ENCODE measurements at places on chromosomes 3 and 15.
A peak's percentile ranks its signal among the peaks of the same experiment; 100 is the strongest.

GRCh38 chr15:68045289-68046265, 8.5 kb upstream of the PIAS1 start:
- DNase-seq, result no peak

DNA sequence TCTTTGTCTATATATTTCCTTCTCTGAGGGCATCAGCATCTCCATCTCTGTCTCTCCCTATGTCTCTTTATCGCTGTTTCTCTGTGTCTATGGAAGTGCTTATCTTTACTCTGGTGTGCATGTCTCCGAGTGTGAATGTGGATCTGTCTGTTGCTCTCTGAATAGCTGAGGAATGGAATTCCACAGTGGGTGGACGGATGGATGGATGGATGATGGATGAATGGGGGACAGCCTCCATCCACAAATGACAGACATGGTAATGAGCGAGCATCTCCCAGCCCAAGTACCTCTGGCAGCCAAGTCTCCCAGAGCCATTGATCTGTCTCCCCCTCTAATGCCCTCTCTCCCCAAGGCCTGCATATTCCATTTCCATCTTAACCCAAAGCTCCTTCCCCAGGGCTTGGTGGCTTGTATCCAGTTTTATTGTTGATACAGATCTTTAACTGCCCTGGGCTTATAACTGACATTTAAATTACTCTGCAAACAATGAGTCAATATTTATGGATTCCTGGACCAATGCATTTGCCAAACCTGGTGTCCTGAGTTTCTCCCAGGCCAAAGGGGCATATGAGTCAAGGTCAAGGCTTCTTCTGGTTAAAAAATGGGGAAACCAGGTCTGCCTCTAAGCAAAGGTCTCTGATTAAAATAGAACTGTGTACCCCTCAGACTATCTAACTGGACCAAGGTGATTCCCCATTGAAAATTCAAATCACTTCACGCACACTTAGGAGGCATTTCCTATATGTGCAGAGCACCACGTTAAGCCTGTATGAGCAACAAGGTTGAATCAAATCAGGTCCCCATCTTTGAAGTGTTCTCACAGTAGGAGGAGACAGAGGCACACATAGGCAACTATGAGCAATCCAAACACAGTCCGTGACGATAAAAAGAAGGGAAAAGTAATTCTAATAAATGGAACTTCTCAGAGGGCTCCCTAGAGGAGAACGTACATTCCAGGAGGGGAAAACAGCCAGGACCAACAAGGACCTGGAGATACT, 109.9 kb downstream of the TLE3 start:
- DNase-seq, result no peak

- no peak for DNase-seq
Measured at GRCh38 chr3:1787094-1787493, 311.6 kb upstream of the CNTN4 start.

DNA sequence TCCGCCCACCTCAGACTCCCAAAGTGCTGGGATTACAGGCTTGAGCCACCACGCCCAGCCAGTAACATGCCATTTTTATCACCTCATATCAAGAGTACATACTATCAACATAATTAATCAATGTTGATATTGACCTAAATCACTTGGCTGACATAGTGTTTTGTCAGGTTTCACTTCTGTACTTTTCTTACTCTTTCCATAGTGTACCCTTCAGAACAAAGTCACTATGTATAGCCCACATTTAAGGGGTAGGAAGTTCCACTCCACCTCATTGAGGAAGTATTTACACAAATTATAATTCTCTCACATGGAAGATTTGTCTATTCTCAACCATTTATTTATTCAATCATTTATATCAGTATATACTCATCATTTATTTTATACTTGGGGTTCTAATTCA, 145.2 kb downstream of the STAG1 start:
- DNase-seq, result no peak

- peak; percentile 59 for DNase-seq
Measured at GRCh38 chr3:142501004-142501926, 53.4 kb upstream of the XRN1 start.

- DNase-seq, result peak; percentile 47
Measured at GRCh38 chr3:132268956-132269355, 48.3 kb upstream of the ACP3 start.

- DNase-seq, result peak; percentile 16
Measured at GRCh38 chr3:66256806-66257205, 36.0 kb downstream of the SLC25A26 start.

DNA sequence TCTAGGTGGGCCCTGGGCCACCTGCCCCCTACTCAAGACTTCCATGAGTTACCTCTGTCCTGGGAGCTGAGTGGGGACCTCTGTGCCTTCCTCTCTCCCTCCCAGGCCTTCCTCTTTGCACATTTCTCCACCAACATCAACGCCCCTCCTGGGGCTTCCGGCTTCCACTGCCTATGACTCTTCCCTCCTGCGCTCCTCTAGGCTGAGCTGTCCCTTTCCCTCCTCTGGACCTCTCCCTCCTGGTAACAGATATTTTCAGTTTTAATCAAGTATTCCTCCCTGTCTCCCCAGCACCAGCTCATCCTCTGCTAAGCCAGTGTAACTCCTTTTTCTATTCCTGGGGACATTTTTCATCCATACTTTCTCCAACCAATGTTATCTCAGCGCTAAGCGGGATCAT, 160.4 kb downstream of the RAB11A start:
- DNase-seq, result no peak

DNA sequence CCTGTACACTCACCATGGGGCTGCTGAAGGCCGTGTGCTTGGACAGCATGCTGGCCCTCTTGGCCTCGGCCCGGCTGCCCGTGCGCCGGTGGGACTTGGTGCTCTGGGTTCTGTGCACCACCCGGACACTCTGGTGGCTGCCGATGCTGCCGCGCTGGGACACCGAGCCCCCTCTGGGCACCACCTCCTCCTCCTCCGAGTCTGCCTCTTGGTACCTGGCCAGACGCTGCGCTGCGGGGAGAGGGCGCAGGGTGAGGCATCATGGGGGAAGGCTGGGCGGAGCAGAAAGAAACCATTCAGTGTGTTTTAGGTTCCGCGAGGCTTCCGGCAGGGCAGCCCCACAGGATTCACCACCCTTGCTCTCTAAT, 145.0 kb downstream of the ATP10A start:
- no peak for DNase-seq

GRCh38 chr15:54273928-54274327, 295.7 kb downstream of the UNC13C start:
- peak; percentile 0 for DNase-seq

- DNase-seq, result no peak
Measured at GRCh38 chr15:60568914-60569391, 90.0 kb upstream of the ICE2 start.

- DNase-seq, result no peak
Measured at GRCh38 chr3:113873814-113874526, 35.4 kb downstream of the GRAMD1C start.

GRCh38 chr15:66923438-66923881, 141.9 kb upstream of the SMAD3 start:
- no peak for DNase-seq

- peak; percentile 57 for DNase-seq
Measured at GRCh38 chr15:60328852-60329443, 68.8 kb downstream of the ANXA2 start.

- no peak for DNase-seq
Measured at GRCh38 chr3:138399766-138400165, 34.6 kb upstream of the ESYT3 start.

DNA sequence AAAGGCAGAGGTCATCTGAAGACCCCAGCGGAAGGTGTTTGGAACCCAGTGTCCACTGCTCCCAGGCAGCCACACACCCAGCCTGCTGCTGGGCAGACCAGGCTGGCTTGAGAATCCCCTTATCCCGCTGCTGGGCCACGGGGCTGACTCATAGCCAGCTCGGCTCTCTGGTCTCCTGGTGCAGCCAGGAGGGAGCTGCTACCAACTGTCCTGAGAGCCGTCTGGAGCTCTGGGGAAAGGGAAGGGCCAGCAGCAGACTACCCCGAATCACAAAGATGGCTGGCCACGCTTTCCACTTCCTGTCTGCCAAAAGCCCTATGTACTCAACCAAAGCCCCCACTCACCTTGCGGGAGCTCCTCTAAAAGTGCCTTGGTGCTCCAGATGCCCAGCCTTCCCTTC, 38.3 kb downstream of the WHAMM start:
- DNase-seq, result no peak

DNA sequence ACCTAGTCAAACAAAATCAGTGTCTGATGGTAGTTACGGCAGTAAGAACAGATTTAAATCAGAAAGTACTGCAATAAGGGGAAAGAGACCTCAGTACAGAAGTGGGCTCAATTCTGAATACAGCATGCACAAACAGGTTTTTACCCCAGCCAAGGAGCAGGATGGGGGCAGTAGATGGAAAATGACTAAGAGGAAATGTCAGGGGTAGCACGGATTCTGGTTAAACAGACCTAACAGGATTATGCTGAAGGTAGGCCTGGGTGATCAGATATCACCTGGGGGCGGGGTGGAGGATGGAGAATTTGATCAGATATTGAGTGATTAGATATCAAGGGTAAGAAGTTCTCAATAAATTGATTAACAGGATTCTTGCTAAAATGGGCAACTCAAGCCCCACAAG, 19.0 kb downstream of the MESD start:
- no peak for DNase-seq

DNA sequence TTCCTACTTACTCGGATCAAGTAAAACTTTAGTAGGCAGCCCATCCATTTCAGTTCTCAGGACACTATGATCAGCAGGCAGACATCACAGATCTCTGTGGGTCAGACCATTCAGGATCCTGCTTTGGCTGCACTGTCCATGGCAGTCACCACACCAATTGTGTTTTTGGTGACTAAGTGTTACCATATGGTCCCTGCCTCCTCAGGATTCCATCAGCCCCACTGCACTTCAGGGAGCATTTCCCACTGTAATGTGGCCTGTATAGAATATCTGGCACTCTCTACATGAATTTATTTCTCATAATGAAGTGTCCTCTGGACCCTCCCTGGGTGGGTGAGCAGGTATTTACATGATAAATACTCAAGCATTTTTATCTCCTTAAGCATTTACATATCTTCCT, 41.3 kb downstream of the ZNF445 start:
- DNase-seq, result no peak

- peak; percentile 57 for DNase-seq
Measured at GRCh38 chr3:79139395-79140068, 628.3 kb downstream of the ROBO1 start.

- DNase-seq, result no peak
Measured at GRCh38 chr3:71524672-71525071, 58.9 kb downstream of the FOXP1 start.

DNA sequence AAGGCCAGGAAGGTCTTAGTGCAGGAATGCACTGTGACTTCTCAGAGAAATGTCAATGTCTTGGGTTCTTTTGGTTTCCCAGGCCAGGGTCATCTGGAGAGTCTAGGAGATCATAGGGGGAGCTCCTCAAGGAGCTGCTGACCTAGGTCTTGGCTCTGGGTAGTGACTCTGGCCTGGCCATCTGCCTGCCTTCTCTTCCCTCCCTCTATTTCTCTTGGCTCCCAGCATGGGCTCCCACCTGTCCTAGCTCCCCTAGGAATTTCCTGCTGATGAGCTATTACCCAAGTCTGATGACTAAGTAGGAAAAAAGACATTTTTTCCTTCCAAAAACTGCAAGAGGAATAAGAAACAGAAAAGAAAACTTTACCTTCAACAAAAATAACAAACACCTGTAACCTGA, 57.4 kb downstream of the BSN start:
- DNase-seq, result peak; percentile 25

DNA sequence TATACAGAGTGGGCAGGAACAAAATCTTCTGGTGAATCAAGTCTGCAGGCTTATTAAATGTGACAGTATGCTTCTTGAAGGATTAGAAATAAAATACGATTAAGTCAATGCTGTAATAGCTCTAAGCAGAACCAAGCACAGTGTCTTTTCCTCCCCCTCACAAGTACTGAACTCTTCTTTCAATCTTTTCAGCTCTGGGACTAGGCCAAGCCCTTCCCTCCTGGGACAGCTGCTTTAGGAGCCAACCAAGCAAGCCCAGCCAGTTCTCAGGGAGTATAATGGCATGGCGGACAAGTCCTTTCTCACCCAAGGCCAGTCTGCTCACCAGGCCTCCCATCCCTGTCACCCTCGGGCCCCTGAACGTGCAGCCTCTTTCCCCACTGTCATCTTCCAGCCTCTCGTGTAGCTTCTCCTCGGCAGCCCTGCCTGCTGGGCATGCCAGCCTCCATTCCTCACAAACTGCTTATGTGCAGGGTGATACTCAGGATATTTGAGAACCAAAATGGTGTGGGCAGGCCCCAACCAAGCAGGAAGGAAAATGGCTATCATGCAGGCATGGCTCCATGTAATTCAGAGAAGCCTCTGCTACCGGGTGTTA, 8.4 kb upstream of the PPP1R2 start:
- DNase-seq, result peak; percentile 49

DNA sequence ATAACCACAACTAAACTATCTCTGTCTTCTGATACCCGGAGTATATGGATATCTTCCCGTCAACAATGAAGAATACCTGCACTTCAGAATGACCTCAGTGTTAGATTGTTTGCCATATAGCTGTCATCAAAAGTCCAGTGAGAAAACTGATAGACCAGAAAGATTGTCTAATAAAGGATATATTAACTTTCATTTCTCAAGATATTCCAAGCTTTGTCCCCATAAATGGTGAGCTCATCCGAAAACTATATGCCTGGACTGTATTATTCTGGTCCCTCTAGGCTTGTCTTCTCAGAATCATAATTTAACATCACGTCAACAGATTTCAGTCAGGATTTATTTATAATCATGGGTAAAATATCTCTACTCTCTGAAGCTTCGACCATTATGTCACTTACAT, 100.5 kb downstream of the ATP8B4 start:
- DNase-seq, result no peak

GRCh38 chr3:58661836-58662420, 4.6 kb downstream of the FAM3D start:
- DNase-seq, result no peak

DNA sequence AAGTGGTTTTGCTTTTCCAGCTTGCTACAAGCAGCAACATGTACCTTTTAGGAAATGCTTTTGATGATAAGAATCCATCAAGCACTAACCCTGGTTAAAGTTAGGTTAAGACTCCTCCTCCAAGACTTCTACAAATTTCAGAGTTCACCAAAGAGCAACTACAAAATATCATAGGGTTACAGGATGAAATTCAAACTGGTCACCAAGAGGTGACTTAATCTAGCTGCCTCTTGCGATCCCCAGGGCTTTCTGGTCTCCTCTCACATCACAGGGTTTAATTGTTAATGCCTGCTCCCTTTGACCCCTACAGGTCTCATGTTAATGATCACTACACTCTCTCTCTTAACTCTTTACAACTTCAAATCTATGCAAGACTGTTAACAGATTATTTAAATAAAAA, 66.5 kb downstream of the DPH6 start:
- no peak for DNase-seq

- DNase-seq, result no peak
Measured at GRCh38 chr3:143637133-143637532, 211.1 kb downstream of the SLC9A9 start.

DNA sequence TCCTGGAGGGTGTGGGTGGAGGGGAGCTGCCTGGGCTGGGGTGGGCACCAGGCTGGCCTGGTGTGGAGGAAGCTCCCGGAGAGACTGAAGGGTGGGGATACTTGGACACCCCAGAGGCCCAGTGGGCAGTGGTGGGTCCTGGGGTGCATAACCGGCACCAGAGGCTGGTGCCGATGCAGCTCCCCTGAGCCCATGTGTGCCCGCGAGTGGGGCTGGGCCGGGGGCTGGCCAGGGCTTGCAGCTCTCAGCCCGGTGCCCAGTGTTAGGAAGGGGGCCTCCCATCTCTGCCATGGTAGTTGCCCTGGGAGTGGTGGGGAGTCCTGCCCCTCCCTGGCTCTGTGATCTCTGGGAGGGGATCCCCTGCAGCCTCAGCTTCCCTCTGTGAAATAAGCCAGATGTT, 9.3 kb downstream of the PLXNA1 start:
- DNase-seq, result no peak

Measured in fibroblast of pulmonary artery (primary cell).